Ammon's horn (tissue), 1 donor: ENCODE measurements at places on chromosomes 16 and 17.

DNA sequence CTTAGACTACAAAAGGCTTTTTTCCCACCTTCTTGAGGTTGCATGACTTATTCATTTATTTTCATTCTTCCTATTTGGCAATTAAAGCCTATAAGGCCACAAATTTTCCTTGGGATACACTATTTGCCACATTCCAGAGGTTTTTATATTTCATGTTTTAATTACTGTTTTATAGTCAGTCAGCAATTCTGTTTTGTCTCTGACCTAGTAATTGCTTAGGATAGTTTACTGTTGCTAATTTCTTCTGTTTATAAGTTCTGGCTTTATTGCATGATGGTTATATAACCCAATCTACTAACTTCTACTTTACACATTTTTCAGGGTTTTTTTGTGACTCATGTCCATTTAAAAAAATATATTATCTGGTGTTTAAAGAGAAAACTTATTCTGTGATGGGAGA, 2.5 kb downstream of the ZNF23 start:
- no peak for DNase-seq

DNA sequence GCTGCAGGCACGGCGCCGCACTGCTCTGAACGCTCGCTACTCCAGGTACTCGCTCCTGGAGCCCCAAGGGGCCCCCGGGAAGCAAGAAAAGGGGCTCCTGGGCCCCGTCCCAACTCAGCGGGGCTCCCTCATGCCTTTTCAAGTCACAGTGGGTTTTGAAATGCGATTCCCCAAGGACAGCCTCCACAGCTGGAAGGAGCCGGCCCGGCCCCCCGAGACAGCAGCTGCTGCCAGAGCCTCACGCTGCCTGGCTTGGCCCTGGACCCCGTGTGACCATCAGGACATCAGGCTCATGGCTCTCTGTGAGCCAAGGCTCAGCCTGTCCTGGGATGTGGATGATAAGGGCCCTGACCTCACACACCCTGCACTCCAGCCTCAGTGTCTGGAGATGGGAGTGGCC, 80.6 kb downstream of the LMF1 start:
- DNase-seq = no peak

GRCh38 chr16:4945560-4946502, 8.9 kb upstream of the PPL start:
- DNase-seq = no peak

DNA sequence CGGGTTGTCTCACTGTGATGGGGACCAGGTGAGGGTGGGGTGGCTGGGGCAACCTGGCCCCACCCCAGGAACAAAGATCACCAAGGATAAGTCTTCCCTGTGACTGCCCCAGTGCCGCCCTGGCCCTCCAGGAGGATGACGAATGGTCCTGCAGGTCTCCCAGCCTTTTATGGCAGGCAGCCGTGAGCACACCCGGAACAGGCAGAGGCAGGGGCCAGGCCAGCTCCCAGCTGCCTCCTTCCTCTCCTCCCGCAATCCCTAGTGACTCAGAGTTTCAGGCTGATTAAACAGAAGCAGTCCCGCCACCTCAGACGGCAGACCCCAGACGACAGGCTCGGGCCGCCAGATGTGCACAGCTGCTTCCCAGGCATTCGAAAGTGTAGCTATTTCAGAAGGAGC, 13.3 kb downstream of the JUP start:
- DNase-seq = no peak

DNA sequence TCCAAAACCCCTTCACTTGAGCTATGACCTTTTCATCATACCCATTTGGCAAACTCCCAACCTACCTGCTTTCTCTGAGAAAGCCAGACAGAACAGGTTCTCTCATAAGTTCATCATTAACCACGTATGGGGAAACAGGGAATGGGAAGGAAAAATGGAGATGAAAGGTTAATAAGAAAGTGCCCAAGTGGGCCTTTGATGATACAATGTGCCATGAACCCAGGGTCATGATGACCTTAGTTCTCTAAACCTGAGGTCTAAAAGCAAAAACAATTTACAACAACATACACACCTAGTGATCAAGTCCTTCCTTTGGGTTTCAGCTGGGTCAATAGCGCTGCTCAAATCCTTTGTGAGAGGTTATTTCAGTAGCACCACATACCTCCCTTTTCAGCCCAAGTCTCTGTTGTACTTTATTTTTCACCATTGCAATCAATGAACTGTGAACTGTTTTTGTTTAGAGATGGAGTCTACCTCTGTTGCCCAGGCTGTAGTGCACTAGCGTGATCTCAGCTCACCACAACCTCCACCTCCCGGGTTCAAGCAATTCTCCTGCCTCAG, 14.5 kb upstream of the RANGRF start:
- no peak for DNase-seq

GRCh38 chr17:79002291-79002690, 7.3 kb downstream of the CANT1 start:
- DNase-seq = no peak

- no peak for DNase-seq
These were observed 33.7 kb downstream of the NOL11 start for GRCh38 chr17:67751101-67752074.

GRCh38 chr16:49050607-49051006, 231.0 kb downstream of the CBLN1 start:
- DNase-seq = no peak

- no peak for DNase-seq
These were observed 93.6 kb downstream of the WSCD1 start for GRCh38 chr17:6163612-6164333.

- DNase-seq = no peak
These were observed 14.5 kb downstream of the SPIRE2 start for GRCh38 chr16:89842471-89843408.

DNA sequence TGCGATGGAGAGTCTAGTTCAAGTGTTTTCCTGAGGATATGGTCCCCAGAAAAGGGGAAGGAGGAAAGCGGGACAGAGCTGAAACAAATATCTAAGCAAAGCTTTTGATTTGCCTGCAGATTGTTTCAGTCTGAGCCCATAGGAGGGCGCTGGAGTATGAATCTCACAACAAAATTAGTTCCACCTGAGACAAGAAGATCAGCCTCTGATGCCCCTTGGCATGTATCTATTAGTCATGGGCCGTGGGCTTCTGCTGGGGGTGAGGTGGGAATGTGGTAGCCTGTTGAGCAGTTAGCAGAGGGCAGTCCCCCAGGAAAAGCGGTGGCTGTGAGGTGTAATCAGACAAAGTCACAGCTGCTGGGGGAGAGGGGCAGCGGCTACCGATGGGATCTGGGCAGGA, 446.9 kb downstream of the CA10 start:
- DNase-seq = no peak

DNA sequence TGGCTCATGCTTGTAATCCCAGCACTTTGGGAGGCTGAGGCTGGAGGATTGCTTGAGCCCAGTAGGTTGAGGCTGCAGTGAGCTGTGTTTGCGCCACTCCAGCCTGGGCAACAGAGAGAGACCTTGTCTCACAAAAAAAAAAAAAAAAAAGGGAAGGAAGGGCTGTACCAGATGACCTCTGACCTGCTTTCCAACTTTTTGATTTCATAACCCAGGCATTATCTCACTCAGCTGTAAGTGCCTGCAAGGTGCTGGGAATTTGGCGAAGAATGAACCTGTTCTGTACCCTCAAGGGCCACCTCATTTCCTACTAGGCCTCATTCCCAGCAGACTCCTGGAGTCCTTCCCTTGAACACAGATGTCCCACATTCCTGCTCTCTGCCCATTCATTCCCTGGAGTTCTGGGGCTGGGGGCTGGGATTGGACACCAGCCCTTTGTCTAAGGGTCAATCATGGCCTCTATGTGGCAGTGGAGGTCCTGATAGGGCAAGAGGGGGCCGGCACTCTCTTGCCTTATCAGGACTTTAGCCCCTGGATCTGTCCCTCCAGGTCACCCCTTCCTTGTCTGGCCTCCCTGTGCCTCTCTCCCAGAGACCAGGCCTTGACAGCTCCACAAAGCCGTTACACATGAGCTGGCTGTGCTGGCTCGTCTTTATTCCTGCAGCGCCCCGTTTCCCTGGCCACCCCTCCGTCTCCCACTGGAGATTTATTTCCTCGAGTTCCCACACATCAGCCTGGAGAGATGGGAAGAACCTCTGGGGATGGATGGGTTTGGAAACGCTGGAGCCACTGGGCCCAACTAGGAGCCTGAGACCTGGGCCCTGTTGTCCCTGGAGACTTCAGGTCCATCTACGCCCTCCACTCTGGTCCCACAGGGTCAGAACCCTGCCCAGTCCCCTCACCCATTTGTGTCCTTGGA, 821 bp upstream of the GFAP start:
- DNase-seq = no peak

DNA sequence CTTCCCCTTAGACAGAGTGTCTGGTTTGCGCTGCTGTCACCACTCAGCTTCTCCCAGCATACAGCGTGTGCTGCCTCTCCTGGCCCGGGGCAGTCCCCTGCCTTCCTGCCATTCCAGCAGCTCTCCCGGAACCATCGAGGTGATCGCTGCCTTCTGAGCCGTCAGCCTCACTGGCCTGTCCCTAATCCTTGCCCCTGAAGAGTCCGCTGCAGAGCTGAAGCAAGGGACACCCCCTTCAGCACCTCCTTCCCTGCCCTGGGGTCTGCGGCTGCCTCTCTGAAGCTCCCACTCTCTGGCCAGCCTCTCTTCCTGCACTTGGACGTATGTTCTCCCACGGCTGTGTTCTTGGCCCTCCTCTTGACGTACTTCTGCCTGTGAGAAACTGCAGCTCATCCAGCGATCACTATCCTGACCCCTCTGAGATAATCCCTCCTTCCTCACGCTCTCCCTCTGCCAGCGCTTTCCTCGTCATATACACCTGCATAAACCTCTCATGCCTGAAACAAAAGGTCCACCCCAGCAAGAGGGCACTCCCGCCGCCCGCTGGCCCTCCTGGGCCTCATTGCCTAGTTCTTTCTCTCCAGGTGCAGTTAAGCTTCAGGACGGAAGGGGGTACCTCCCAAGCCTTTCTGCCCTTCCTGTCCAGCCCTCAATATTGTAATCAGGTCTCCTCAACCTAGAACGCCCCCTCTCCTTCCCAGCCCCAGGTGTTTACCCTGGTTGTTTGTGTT, 220.6 kb upstream of the CHMP6 start:
- DNase-seq = no peak

DNA sequence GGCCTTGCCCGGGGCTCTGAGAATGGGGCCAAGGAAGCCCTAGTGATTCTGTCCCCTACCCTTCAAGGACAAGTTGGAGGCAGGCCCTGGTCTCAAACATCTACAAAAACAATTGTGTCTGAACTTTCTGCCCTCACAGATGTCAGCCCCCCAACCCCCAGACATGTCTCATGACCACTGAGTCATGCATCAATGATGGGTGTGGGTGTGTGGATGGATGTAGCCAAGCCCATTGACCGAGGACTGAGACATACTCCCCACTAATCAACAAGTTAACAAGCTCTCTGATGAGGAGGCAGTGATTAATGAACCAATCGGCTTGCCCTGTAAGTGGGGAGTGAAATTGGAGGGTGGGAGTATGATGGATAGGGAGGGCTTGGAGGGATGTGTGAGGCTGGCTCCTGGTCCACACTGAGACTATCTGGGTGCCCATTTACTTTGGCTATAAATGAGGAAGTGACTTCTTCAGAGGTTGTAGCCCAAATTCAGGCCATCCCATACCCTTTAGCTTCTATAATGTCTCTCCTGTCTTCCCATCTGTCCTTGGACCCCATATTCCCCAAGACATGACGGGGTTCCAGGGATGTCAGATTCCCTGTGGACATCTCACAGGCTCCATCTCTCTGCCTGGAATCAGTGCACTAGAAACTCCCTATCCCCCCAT, 97.1 kb upstream of the TMEM97 start:
- DNase-seq = no peak

DNA sequence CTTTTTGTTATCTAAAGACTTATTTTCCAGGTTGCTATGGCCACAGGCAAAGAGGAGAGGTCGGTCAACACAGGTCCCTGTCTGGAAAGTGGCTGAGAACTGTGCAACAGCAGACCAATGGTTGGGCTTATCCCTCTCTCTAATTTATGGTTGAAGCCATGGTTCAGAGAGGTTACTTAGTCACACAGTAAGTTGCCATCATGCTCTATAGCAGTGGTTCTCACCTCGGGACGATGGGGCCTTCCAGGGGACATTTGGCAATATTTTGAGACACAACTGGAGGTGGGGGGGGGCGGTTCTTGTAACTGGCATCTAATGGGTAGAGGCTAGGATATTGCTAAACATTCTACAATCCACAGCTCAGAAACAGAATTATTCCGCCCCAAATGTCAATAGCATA, 842 bp upstream of the LDAF1 start:
- no peak for DNase-seq

GRCh38 chr17:42608305-42609181, 631 bp downstream of the RETREG3 start:
- no peak for DNase-seq

GRCh38 chr16:72159386-72159785, 12.6 kb downstream of the PMFBP1 start:
- no peak for DNase-seq

DNA sequence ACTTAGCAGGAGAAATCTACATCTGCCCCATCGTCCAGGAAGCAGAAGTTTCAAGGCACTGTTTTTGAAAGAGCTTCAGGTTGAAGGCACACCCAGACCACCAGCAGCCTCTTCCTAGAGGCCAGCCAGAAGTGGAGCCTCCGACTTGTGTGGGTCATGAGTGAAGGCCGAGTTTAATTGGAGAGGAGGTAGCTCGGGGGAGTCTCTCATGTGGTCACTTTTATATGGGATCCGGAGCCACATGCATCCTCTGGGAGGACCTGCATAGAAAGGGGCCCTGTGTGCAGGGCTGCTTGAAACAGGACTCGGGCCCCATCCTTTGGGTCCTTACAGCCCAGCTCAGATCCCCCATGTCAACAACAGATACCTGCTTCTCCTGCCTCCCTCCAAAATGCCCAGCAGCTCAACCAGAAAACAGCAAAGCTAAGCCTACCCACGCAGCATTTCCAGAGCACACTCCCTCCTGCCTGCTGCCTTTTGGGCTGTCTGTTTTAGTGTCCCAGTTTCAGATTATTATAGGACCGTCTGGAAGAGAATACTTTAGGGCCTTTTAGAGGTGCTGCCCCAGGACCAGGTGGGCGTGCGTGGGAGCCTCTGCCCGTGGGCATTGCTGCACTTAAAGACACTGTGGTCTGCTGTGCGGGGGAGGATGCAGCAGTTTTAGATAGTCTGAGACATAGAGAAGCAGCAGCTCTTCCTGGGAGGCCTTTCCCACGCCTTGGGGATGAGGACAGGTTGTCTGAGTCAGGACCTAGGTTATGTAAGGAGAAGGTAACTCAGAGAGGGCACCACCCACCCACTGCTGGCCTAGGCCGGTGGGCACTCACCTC, 29.5 kb downstream of the MPRIP start:
- DNase-seq = no peak

GRCh38 chr17:27554152-27554551, 76.8 kb upstream of the LGALS9 start:
- no peak for DNase-seq

GRCh38 chr16:21646721-21647561, 5.5 kb downstream of the IGSF6 start:
- DNase-seq = no peak

DNA sequence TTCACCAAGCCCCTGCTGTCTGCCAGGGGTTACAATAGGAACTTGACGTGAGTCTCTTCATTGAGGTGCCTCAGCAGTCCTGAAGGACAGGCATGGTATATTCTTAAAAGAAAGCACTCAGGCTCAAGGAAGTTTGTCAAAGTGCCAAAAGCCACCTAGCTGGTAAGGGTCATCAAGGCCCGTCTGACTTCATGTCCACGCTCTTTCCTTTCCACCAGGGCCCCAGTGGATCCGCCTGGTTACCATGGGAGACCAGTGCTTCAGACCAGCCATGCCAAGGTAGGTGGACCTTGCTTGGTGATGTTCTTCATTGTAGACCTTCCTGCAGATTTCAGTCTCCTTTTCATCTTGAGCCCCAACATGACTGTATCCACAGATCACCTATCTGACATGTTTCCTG, 27.6 kb upstream of the CCL1 start:
- no peak for DNase-seq
